ENCODE measurements at places on chromosomes 5 and 9.

- no peak for DNase-seq
These were observed 207.5 kb upstream of the OTULINL start for GRCh38 chr5:14374100-14374499.

DNA sequence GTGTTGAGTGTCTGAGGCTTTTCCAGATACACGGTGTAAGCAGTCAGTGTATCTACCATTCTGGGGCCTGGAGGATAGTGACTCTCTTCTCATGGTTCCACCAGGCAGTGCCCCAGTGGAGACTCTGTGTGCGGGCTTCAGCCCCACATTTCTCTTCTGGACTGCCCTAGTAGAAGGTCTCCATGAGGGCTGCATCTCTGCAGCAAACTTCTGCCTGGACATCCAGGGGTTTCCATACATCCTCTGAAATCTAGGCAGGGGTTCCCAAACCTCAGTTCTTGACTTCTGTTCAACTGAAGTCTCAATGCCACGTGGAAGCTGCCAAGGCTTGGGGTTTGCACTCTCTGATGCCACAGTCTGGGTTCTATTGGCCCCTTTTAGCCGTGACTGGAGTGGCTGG lies 256.6 kb upstream of the ITGA1 start:
- DNase-seq: no peak

DNA sequence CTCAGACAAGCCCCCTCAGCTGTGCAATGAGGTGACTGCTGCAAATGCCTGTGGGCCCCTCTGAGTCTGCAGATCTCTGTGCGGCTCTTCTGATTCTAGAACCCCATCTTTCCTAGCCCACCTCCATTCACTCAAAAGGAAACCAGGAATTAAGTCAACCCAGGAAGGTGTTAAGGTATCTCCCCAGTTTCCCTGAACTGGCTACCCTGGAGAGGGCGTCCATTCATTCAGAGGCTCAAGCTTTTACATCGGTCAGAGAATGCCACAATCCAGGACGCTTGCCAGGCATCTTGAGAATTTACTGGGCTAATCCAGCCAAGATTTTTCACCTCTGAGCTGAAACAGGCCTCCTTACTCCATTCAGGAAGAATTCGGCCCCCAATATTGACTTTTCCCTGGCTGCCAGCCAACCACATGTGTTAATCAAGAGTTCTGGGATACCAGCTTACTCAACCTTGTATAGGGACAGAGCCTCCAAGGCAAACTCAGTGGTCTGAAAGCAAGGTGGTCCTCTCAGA lies 889 bp upstream of the ADAMTS12 start:
- peak; percentile 94 for DNase-seq

DNA sequence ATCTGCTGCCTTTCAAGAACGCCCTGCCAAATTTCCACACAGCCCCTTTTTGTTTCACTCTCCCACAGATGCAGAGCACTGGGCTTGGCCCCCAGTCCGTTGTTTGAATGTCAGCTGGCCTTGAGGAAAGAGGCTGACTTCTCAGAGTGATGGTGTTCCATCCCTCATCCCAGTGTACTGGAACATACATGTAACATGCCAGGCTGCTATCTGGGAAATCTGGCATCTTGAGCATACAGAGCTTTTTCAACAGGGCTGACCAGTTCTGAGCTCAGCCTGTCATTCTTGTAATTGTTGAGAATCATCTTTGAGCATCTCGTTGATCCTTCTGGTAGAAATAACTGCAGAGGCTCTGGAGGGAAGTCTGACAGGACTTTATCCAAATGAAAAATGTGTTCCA lies 2.8 kb downstream of the GALNT10 start:
- DNase-seq: no peak

GRCh38 chr9:21803649-21804048 lies 1.2 kb downstream of the MTAP start:
- no peak for DNase-seq
